ENCODE measurements at places on chromosomes 2 and 18. TPM values are rescaled to one million over a fixed set of nuclear protein-coding genes. Genes with fewer than 3 reads are reported as not detected.
A peak's percentile ranks its signal among the peaks of the same experiment; 100 is the strongest.

DNA sequence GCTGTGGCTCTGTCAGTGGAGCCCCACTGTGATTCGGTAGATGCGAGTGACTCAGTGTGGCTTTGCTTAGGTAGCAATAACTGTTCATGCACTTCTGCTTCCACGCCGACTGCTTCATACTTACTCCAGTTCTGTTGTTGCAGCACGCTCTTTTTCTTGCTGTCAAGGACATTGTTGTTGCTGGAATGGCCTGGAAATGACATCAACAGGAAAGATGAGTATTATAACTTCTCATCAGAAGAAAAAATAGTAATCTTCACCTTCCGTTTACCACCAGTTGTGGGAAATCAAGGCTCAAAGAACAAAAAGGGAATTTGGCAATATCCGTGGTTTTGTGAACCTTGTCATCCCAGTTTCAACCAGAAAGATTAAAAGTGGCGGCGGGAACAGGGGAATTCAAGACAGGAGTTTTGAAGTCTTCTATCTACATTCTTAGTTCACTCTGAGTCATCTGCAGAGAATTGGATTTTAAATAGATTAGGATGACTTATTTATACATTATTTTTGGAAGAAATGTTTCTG is 8.3 kb downstream of the TM4SF20 start:
- no peak overlapping the region for H3K4me3 ChIP-seq
- H3K27me3 ChIP-seq = no peaks in the 10 kb centered on the region
- peak overlapping the region; percentile 71 for H3K27ac ChIP-seq
- no peaks in the 10 kb centered on the region for H3K36me3 ChIP-seq
- H3K4me1 ChIP-seq = peaks cover 67% of the 10 kb centered on the region
- DNase-seq = peak; percentile 61

DNA sequence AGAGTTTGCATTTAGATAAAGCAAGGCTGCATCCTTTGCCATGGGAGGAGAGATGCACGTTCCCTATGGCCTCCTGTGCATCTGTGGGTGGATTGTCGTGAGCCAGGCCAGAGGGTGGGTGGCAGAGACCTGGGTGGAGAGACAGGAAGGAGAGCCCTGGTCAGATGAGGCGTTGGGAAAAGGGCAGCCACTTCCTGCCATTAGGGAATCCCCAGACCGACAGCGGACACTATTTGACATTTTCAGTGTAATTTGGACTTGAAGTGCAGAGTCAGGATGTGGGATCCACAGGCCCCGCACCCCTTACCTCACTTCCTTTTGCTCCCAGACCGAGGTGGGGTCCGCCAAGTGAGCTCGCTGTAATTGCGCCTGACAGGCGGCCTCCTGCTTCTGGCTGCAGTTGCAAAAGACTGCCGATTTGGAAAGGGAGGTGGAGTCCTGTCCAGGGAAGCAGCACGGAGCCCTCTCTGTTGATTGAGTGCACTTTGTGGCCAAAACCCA is 150.0 kb downstream of the DYSF start:
- DNase-seq = no peak
- H3K36me3 ChIP-seq = no peaks in the 10 kb centered on the region

DNA sequence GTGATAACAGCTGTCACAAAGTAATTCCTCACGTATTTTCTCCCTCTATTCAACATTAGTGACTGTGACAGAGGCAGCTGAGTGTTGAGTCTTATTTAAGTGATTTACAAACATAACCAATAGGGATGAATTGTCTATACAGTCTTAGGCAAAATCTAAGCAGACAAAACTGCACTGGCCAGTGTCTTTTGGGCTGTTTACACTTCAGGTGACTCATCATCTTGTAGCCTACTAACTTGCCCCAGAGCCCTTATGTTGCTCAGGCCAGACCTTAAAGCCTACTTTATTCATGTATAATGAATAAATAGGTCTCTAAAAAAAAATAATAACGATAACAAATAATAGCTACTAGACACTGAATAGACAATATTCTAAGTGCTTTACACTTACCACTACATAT is 17.2 kb downstream of the THOC1 start:
- DNase-seq = no peak
- H3K4me3 ChIP-seq = no peak overlapping the region
- peaks cover 80% of the 10 kb centered on the region for H3K36me3 ChIP-seq
- no peaks in the 10 kb centered on the region for H3K27me3 ChIP-seq

GRCh38 chr18:73839441-73839840 is 308.2 kb downstream of the FBXO15 start:
- DNase-seq = no peak
- H3K27me3 ChIP-seq = no peaks in the 10 kb centered on the region
- no peak overlapping the region for H3K27ac ChIP-seq

GRCh38 chr2:26537069-26537825 is 59.3 kb upstream of the OTOF start:
- H3K27me3 ChIP-seq = no peaks in the 10 kb centered on the region
- H3K4me1 ChIP-seq = no peaks in the 10 kb centered on the region
- no peak overlapping the region for H3K27ac ChIP-seq
- H3K4me3 ChIP-seq = no peak overlapping the region
- no peaks in the 10 kb centered on the region for H3K36me3 ChIP-seq

- H3K4me1 ChIP-seq = no peaks in the 10 kb centered on the region
- H3K27me3 ChIP-seq = no peaks in the 10 kb centered on the region
- DNase-seq = no peak
- H3K36me3 ChIP-seq = no peaks in the 10 kb centered on the region
- H3K4me3 ChIP-seq = no peak overlapping the region
These were observed 80.6 kb downstream of the EML6 start for GRCh38 chr2:54803783-54804751.

GPR45 gene
- not detected for total RNA-seq
